Caki2 (cell line): ENCODE measurements at places on chromosomes 3 and 15. TPM values are rescaled to one million over a fixed set of nuclear protein-coding genes. Genes with fewer than 3 reads are reported as not detected.

DNA sequence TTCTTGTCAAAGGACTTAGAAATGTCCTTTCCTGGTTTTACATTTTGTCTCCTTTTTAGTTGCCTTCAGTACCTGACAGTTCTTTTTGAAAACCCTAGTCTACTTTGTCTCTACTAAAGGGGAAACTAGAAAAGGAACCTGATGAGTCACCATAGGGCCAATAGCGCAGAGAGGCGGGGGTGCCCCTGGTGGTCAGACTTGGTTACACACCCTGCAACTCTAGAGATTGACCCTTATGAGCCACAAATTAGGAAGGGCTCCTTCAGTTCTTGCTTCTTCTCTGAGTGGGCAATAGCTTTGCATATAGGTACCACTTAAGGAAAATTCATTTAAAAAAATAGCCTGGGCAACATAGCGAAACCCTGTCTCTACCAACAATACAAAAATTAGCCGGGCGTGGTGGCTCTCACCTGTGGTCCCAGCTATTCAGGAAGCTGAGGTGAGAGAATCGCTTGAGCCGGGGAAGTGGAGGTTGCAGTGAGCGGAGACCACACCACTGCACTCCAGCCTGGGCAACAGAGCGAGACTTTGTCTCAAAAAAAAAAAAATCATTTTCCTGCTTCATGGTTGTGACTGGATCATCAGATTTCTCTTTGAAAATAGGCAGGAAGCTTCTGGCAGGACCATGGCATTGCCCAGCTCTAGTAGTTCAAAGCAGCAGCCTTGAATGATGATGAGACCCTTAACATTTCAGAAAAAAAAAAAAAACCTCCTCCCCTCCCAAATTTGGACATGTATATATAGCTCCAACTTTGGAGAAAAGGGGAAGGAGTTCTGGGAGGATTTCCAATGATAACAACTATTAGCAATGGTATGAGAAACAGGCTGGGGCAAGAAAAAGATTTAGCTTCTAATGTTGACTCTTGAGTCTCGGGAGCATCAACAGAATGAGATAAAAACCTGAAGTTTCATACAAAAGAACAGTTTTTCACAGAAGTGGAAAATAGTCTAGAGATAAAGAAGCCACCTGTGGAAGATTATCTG lies 45.2 kb upstream of the RASA2 start:
- DNase-seq, result peak; percentile 51

GRCh38 chr15:66080717-66081398 lies 172.7 kb downstream of the MEGF11 start:
- DNase-seq, result peak; percentile 42

- peak; percentile 42 for DNase-seq
Measured at GRCh38 chr15:92725171-92725570, 69.6 kb upstream of the FAM174B start.

GRCh38 chr15:65900488-65900887 lies 31.2 kb downstream of the RAB11A start:
- no peak for DNase-seq

- DNase-seq, result peak; percentile 63
Measured at GRCh38 chr3:9947025-9947995, 4.9 kb downstream of the PRRT3 start.

DNA sequence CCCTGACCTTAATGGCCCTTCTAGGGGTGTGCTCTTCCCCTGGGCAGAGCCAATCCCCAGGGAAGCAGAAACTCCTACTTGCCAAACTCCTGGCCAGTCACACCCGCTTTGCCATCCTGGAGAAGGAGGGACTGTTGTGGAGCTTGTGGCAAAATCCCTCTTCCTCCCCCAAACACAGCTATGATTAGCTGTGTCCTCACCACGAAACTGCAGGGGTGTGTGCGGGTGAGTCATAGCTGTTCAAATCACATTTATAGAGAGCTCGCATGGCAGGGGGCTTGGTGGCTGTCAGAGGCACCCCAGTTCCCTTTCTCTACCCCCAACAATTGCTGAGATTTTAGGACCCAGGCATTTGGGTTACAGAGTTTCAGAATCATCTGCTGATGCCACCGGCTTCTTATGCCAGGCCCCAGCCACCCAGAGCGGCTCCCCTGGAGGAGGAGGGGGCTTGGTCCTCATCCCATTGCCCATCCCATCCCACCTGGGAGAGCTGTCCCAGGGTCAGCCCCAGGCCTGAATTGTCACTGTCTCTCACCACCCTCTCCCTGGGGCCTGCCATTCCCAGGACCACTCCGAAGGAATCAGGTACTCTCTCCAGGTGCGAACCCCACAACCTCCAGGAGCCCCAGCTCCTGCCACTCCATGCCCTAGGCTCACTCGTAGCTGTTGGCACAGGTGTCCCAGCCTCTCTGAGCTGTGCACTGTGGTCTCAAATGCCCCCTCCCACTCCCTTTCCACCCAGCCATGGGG lies 28.8 kb upstream of the MAGEF1 start:
- no peak for DNase-seq

- no peak for DNase-seq
Measured at GRCh38 chr15:80778621-80778963, 578 bp upstream of the CEMIP start.

DNA sequence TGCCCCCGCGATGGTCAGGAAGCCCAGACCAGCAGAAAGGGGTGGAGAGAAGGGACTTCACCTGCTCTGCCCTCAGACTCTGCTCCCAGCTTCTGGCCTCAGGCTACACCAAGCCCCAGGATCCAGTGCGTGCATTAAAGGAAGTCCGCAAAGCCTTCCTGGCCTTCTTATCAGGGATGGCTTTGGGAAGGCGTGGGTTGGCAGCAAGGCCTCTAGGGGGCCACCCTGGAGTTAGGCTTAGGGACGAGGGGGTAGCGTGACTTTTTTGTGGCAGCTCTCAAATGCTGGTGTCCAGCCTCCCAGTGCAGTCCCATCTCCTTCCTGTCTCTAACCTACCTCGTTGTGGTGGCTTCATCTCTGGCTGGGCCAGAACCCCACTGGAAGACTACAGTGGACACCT lies 18.9 kb upstream of the RPL29 start:
- no peak for DNase-seq

Gene CTXND1
- total RNA-seq, result not detected in 2 replicates
